SJSA1 (cell line): ENCODE measurements at places on chromosomes 7 and 10.

- DNase-seq: no peak
These were observed 149.2 kb downstream of the REEP3 start for GRCh38 chr10:63670291-63670898.

DNA sequence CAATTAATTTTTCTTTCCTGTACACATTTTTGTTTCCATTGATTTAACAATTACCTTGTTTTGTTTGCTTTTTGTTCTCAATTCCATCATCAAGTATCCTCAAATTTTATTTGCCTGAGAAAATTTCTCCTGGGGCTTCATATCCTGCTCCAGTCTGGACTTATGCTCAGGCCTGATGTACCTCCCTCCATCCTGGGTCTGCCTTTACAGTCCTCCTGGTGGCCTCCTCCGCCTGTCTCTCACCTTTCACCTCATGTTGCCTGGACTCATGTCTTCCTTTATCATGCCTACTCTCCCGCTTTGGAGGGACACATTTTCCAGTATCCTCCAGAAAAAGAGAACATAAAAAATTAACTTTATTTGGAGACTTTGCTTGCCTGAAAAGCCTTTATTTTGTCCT lies 12.1 kb upstream of the TAS2R60 start:
- no peak for DNase-seq

- DNase-seq: peak; percentile 44
These were observed 757 bp downstream of the ANKIB1 start for GRCh38 chr7:92246360-92247101.

GRCh38 chr7:99631295-99632109 lies 14.8 kb downstream of the ZSCAN25 start:
- no peak for DNase-seq

- DNase-seq: no peak
These were observed 335 bp upstream of the CHCHD1 start for GRCh38 chr10:73781548-73781878.

GRCh38 chr7:72023926-72024325 lies 388.2 kb downstream of the CALN1 start:
- DNase-seq: no peak

GRCh38 chr10:73653701-73654100 lies 2.1 kb downstream of the SYNPO2L start:
- no peak for DNase-seq

DNA sequence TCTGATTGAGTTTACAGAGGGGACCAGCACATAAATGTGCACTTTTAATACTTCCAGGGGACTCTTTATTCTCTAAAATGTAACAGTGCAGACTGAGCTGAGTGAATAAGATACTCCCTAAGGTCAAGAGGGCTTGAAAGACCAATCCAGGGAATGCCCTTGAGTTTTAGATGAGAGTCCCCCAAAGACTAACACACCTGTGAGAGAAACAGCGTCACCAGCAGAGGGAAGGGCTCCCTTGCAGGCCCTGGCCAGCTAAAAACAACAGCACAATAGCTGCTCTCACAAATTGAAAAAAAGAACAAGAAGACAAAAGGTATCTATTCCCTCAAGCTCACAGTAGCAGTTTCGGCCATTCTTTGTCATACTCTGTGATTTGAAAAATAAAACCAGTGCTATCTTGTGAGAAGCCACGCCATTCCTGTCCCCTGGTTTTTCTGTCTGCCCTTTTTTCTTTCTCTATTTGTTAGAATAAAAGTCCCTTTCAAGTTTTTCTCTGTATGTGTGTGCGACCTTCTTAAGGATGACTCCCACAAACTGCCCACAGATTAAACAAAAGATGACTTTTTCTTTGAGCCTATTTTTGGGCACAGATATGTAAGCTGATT lies 230.4 kb upstream of the BMPER start:
- DNase-seq: no peak

GRCh38 chr10:12806228-12807095 lies 195.1 kb downstream of the CCDC3 start:
- DNase-seq: no peak

DNA sequence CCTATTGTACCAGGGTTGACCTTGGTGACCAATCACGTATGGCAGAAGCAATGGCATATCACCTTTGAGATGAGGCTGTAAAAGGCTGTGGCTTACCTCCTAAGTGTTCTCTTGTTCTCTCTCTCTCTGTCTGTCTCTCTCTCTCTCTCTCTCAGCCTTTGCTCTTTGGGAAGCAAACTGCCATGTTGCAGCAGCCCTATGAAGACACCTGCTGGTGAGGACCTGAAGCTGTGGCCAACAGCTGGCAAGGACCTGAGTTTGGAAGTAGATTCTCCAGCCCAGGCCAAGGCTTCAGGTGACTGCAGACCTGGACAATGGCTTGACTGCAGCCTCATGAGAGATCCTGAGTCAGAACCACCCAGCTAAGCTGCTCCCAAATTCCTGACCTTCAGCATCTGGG lies 161.4 kb downstream of the GPAM start:
- DNase-seq: no peak

DNA sequence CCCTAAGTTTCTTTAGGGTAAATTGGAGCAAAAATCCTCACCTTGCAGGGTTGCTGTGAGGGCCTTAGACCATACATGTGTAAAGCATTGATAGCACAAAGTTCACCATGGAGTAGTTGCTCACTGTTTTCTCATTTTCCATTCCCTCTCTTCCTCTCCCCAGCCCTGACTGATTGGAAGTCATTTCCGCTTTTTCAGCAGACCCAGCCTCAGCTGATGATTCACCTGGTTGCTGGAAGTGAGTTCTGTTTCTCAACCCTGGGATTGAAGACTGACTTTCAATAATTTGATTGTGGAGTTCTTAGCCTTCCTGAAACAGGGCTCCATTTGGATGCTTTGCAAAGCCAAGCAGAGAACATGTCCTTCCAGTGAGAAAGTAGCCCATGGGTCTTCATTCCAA lies 107.0 kb downstream of the PLXNA4 start:
- DNase-seq: no peak

DNA sequence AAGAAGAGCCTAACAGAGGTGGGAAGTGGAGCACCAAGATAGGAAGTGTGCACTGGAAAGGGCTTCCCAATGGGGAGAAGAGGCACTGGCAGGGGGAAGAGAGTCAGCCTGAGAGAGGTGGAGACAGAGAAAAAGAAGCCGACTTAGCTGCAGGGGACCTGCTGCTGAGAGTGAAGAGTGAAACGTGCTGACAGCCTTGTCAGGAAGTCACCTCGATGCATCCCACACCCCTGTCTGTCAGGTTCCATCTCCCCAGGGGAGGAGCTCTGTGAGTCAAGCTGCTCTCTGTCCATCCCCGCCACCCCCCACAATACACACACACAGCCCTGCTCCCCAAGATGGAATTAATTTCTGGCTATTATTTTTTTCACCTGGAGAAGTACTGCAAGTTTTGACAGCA lies 14.0 kb downstream of the KAZALD1 start:
- DNase-seq: no peak

GRCh38 chr7:135879233-135879632 lies 97.9 kb downstream of the MTPN start:
- DNase-seq: no peak

- DNase-seq: no peak
These were observed 55.2 kb upstream of the C10orf71 start for GRCh38 chr10:49243610-49244283.

GRCh38 chr10:128861018-128861901 lies 605.8 kb upstream of the MGMT start:
- no peak for DNase-seq

GRCh38 chr10:112874982-112875381 lies 75.1 kb upstream of the TCF7L2 start:
- DNase-seq: no peak

DNA sequence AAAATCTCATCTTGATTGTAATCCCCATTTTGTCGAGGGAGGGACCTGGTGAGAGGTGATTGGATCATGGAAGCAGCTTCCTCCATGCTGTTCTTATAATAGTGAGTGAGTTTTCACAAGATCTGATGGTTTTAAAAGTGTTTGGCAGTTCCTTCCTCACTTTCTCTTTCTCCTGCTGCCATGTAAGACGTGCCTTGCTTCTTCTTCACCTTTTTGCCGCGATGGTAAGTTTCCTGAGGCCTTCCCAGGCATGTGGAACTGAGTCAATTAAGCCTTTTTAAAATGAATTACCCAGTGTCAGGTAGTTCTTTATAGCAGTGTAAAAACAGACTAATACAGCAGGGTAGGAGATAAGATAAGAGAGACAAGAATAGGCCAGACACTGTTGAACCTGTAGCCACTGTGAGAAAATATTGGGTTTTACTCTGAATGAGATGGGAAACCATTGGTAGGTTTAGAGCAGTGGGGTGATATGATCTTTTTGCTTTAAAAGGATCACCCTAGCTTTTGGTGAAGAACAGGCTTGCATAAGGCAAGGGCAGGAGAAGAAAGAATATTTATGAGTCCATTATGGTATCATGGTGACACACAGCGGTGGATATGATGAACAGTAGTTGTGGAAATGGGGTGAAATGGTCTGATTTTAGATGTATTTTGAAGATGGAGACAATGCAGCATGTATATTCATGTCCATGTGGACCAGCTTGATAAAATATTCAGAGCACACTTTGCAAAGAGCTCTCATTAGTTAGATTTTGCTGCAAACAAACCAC lies 11.5 kb downstream of the OR6B1 start:
- DNase-seq: no peak

DNA sequence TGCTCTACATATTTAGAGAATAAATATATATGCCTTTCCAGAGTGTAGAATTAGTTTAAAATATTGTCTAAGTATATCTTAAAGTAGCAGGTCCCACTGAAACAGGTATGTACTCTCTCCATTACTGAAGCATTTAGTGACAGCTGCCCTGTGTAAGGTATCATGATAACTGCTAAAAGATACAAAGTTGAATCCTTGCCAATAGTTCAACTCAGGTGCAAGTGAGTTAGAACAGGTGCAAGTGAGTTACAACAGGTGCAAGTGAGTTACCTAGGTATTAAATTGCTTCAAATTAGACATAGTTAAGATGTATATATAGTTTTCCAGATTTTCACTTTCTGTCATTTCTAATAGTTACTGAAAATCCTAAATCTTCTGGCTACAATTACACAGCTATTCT lies 119.1 kb downstream of the CNOT4 start:
- no peak for DNase-seq

- DNase-seq: peak; percentile 83
These were observed 14.2 kb upstream of the FOXK1 start for GRCh38 chr7:4667776-4668509.

DNA sequence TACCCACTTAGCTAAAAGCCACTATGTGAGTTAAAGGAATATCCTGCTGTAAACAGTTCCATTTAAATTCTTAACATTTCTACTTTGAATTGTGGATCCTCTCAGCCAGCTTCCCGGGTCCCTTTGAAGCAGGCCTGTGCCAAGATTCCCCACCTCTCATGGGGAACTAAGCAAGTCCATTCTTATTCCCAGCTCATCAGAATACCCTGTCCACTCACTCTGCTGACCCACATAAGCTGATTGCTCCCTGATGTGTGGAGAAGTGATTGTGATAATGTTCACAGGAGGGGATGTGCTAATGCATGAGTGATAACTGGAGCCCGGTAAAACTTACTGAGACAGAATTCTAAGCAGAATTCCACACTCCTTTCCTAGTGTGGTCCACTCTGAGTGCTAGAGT lies 709.7 kb downstream of the CNTNAP2 start:
- no peak for DNase-seq

DNA sequence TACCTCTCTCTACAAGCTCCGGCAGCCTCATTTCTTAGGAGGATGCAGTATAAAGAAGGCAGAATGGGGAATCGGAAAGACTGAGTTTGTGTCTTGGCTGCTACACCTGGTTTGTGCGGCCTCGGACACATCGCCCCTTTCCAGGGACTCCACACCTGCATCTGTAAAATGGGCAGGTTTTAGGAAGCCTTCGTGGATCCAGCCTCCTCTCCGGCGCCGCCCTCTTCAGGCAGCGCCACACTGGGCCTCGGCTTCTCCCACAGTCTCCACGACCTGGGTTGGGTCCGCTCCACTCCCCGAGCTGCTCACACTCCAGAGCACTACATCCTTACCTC lies 341 bp downstream of the GOT1 start:
- no peak for DNase-seq

DNA sequence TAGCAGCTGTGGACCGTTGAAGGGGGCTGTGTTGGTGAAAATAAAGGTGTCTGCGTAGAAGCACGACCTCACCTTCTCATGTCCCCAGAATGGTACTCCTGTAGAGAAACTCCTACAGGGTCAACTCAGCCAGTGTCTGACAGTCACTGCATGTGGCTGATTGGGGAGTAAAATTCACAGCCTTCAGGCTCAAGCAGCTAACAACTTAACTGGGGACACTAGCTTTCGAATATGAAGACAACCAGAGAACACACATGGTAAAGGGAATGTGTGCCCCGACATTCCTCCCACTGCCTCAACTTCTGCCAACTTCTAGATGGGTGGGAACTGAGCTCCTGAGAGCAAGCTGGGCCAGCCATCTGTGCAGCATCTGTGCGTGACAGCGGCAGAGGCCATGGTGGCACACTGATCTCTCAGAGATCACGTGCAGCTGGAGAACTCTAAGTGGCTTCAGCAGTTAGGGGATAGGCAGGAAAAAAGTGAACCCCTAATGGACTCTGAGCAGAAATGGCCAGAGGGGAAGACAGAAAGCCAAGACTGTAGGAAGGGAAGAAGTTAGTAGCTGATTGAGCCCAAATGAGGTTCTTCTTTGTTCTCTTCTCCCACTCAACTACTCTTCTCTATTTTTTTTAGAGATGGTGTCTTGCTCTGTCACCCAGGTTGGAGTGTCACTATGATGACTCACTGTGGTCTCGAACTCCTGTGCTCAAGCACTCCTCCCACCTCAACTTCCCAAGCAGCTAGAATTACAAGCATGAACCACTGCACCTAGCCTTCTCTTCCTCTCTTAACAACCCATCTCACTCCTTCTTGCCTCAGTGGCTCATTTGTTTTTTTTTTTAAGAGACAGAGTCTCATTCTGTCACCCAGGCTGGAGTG lies 280.8 kb downstream of the ZEB1 start:
- peak; percentile 11 for DNase-seq
